Neural progenitor cell (in vitro differentiated cells): ENCODE measurements at places on chromosomes 2 and 18.

- DNase-seq, result no peak
These were observed 98.4 kb downstream of the UXS1 start for GRCh38 chr2:106095478-106096298.

DNA sequence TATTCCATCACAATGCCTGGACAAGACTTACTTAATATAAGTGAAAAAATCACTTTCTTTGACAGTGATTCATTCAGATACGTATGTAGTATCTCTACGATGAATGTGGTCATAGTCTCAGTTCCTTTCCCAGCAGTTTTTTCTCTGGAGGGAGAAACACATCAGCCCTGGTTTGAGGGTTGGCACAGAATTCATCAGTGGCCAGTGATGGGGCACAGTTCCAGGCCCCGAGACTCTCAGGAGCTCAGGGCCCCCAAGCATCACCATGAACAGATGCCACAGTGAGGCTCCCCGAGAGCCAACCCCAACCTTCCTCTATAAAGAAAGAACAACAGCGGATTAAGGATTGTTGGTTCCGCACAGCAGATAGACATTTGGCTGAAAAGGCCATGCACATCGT is 12.5 kb downstream of the PRKAG3 start:
- no peak for DNase-seq

- DNase-seq, result no peak
These were observed 130.8 kb downstream of the SMAD7 start for GRCh38 chr18:48819781-48820482.

GRCh38 chr2:157486596-157487270 is 42.8 kb upstream of the CYTIP start:
- no peak for DNase-seq

GRCh38 chr2:37262522-37262921 is 31.1 kb downstream of the NDUFAF7 start:
- DNase-seq, result no peak

GRCh38 chr2:1642993-1643619 is 101.2 kb downstream of the PXDN start:
- DNase-seq, result no peak
